ENCODE measurements at places on chromosomes 16 and 17.

- no peak for DNase-seq
Observed at GRCh38 chr17:21371511-21372081, 4.6 kb upstream of the KCNJ12 start.

DNA sequence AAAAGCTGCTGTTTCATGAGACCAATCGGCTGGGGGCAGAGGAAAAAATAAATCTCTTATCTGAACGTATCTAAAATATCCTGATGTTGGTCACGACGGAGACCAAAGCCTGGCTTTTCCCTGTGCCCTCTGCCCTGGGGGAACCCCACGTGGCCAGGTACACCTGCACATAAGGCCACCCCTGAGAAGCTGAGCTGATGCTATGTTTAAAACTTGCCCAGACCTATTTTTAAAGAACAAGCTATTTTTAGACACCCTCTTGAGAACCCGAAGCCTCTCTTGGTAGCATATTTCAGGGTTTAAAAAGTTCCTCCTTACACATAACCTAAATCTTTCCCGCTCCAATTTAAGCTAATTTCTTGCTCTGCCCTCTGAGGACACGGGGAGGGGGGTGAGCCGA lies 210.4 kb downstream of the GSG1L start:
- no peak for DNase-seq

DNA sequence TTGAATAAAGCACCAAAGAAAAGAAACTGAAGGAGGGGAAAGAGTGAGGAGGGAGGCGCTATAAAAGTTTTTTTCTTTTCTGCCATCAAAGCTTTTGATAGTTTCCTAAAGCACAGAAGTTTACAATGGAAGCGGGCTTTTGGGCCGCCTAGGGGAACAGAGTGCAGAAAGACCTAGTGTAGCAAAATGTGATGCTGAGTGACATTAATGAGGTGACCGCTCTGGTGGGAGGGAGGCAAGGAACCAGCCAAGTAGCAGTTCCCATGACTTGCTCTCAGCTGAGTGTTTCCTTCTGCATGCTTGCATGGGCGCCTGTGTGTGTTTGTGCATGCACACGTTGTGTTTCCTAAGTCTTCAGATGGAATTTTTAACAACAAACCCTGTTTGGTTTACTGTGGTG lies 15.5 kb downstream of the MSI2 start:
- DNase-seq = no peak

DNA sequence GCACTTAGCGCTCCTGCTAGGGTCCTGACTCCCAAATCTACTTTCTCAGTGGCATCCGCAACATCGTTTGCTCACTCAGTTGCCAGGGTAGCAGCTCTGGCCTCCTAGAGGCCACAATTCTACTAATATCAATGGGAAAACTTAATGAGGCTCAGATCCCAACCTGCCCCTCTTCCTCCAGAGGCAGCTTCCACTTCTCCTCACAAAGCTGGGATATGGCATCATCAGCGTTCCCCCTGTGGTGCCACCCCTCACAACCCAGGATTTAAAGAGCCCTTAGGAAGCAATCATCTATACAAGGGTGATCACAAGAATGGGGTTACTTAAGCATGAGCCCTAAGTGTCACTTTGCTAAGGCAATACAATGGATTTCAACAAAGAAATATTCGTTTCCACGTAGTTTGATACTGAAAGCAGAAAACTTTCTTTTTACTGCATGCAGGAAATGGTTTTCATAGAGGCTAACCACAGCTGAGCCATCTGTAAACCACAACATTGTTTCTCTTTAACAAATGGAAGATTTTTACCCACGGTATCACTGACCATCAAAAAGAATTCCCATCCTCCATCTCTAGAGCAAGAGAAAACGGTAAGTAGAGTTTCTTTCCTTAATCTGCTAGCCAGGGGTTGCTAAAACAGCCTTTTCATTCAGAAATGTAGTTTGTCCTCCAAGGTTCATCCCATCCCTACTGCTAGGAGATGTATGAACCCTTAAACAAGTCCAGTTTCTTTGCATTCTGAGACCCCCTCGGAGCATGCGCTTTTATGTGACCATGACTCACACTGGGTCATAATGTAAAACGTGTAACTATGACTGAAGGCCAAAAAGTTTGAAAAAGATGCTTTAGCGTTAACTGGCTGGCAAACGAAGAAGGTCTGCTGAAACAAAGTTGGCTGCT lies 68.3 kb upstream of the BCAR1 start:
- DNase-seq = no peak

DNA sequence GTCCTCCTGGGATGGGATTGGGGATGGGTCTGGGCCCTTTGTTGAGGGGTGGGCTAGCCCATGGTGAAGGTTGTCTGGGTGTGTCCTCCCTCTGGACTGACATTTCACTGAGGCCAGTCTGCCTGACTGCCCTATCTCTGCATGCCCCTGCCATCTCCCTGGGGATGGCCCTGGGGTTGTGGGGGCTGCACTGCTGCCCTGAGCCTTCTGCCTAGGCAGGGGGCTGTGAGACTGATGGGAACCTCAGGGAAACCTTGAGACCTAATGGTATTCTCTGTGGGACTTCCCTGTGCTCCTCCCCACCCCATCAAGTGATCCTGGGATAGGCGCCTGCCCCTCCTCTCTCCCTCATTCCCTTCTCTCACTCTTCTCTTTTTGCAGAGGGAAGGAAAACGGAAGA lies 19.9 kb downstream of the RAI1 start:
- no peak for DNase-seq

GRCh38 chr17:27755706-27756466 lies 44.4 kb downstream of the NOS2 start:
- no peak for DNase-seq

DNA sequence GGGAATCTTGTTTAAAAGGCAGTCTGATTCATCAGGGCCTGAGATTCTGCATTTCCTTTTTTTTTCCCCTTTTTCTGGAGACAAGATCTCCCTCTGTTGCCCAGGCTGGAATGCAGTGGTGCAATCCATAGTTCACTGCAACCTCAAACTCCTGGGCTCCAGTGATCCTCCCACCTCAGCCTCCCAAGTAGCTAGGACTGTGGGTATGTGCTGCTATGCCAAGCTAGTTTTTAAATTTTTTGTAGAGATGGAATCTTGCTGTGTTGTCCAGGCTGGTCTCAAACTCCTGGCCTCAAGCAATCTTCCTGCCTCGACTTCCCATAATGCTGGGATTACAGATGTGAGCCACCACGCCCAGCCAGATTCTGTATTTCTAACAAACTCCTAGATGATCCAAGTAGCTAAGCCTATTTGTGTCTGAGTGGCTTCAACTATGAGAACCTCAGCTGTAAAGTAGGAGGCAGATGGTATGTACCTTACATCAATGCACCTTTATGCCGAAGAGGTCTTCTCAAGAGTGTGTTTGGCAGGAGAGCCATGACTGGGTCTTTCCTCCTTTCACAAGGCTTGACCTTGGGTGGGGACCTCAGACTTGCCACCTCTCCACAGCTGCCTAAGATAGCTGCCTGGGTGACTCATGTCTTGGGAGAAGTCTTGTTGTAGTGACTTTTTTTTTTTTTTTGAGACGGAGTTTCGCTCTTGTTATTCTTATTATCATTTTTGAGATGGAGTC lies 10.9 kb downstream of the LDAF1 start:
- DNase-seq = no peak

GRCh38 chr17:39197380-39198185 lies at the start of gene CACNB1:
CACNB1 (minus strand) TSS chr17:39197669; CDS start chr17:39197495, 174 bp downstream.
- peak; percentile 42 for DNase-seq

DNA sequence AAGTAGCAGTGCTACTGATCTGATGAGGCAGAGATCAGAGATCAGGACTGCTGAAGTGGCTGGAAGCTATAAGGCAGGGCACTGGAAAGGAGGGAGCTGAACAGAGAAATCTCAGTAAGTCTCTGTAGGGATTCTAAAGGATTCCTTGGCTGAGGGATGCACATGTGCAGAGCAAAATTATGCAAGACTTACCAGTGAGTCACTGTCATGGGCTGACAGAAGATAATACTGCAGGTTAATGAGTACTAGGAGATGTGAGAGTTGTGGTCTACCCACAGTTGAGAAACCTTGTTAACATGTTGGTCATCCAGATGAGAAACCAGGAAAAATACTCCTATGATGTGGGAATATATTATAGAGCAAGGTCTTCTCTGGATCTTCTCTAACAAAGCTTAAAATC lies 378.1 kb downstream of the HAPSTR1 start:
- no peak for DNase-seq

DNA sequence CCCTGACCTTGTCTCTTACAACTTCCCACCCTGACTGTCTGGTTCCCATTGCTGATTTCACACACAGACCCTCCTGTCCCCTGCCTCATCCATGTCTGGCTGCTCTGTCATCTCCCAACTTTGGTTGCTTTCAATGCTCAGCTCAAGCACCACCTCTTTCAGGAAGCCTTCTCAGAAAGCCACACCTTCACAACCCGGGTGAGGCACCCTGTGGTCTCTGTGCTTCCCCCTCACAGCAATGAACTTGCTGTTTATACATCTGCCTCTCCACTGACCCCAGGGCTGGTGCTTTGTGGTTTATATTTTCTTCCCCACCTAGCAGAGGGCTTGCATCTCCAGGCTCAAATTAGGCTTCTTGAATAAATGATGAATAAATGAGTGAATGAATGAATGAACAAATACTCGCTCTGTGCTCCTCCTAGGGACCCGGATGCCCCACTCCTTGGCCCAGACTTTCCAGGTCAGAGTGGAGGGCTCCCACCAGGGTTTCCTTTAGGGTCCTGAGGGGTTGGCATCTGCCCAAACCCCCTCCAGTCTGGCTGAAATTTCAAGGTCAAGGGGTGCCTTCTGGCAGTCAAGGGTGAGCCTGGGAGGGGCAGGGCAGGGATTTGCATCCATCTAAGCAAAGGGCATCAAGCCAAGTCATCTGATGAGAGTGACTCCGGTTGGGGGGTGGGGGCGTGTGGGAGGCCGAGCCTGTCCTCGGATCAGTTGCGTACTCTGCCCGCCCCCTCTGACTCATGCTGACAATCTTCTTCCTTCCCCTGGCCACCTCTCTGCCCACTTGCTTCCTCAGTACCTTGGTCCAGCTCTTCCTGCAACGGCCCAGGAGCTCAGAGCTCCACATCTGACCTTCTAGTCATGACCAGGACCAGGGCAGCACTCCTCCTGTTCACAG lies at the start of gene ITGAX:
Gene ITGAX, plus strand, starts transcription at position 783 of the 898 bp plus-strand sequence. Its CDS starts 79 bp downstream, at position 862.
- peak; percentile 54 for DNase-seq

- DNase-seq = no peak
Observed at GRCh38 chr17:16569358-16569712, 331 bp upstream of the ZNF287 start.

DNA sequence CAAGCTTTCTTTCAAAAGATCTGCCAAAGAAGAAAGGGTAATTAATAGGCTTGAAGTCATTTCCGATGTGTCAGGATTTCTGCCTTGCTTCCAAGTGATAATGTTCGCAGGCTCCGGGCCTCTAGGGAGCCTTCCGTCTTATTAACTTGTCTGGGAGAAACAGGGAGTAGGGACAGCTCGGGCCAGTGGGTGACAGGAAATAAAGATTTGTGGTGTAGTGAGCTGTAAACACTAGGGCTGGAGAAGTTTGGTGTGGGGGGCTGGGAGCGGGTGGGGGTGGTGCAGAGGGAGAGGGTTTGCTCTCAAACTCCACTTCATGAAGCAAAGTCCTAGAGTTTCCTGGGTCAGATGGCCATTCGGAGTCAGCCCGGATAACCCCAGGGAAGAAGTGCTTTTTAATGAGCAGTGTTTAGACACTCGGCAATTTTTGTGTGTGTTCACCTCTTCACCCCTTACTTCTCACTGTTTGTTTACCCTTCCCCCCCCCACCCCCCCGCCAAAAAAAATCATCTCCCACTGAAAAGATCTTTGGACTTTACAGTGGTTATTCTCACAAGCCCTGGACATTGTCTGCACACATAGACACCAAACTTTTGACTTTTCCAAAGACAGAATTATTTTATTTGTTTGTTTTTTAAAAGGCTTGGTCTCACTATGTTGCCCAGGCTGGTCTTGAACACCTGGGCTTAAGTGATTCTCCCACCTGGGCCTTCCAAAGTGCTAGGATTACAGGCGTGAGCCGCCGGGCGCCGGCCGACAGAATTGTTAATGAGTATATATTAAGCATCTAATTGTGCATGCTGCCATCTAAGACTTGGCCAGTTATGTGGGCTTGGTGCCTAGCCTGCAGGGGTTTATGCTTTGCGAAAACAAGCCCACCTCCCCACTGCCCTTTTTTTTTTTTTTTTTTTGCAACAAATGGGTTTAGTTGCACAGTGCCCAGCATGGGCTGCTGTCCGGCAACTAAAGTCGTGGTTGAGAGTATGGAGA lies 196.4 kb downstream of the CCDC182 start:
- no peak for DNase-seq

- no peak for DNase-seq
Observed at GRCh38 chr17:5888811-5889210, 181.4 kb upstream of the WSCD1 start.

DNA sequence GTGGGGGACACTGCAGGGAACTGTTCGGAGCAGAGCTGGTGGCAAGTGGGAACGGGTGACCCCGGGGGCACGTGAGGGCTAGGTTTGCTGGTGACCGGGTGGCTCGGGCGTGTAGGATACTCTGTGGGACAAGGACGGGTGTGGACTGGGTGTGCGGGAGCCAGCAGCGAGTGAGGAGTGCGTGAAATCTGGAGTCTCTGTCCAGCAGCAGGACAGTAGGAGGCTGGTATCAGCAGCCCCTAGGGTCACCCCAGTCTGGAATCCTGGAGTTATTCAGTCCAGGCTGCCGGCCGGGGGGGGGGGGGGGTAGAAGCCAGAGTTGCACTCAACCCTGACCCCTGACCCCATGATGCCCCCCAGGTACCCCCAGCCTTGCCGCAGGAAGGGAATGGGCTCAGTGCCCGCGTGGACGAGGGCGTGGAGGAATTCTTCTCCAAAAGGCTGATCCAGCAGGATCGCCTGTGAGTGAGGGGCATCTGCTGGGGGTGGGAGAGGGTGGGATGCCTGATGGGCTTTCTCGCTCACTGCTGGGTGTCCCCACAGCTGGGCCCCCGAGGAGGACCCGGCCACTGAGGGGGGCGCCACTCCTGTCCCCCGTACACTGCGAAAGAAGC lies 6.2 kb downstream of the ACD start:
- DNase-seq = no peak

DNA sequence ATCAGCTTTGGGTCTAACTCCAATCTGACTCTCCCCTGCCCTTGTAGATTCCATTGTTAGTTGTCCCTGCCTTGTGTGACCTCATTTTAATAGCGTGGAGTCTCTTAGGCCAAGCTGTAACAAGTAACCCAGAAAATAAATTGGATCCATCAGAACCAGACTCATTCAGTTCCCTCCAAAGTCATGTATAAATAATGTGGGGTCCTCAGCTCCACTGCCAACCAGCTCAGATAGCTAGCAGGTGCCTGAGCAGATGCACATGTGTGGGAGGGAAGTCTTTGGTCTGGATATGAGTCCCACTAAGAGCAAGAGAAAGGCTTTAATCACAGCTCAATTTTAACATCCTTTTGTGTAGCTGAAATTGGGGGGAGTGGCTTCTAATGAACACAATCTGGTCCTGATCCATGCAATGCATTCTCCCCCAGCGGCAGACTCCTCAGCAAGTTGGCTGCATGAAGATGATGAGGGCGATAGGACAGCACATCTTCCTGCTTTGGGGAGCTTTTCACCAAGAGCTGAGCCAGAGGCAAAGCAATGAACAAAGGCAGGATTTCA lies 151.6 kb downstream of the ABCC12 start:
- DNase-seq = no peak

DNA sequence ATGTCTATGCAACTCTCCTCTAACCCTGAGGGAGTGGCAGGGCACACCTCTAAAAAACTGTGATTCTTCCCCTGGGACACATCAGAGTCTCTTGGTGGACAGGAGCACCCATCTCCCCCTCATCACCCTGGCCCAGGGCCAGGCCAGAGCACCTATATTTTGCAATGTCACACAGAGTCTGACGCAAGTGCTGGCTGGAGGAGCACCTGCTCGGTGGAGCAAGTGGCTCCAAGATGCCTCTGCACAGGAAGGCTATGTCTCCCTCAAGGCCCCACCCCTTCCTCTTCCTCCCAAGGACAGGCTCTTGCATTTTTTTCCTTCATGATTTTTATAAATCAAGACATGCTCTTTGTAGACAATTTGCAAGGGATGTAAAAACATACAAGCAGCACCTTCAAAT lies 13.3 kb downstream of the SNN start:
- no peak for DNase-seq

Data from stimulated activated CD8-positive, alpha-beta memory T cell treated with anti-CD3 and anti-CD28 coated beads, Interleukin-15, amount 100 ng/mL, for 4 hours (primary cell).